ENCODE measurements at places on chromosomes 2 and 18. TPM values are rescaled to one million over a fixed set of nuclear protein-coding genes. Genes with fewer than 3 reads are reported as not detected.
A peak's percentile ranks its signal among the peaks of the same experiment; 100 is the strongest.

GRCh38 chr18:10437837-10438236 lies 16.6 kb upstream of the APCDD1 start:
- DNase-seq = no peak

DNA sequence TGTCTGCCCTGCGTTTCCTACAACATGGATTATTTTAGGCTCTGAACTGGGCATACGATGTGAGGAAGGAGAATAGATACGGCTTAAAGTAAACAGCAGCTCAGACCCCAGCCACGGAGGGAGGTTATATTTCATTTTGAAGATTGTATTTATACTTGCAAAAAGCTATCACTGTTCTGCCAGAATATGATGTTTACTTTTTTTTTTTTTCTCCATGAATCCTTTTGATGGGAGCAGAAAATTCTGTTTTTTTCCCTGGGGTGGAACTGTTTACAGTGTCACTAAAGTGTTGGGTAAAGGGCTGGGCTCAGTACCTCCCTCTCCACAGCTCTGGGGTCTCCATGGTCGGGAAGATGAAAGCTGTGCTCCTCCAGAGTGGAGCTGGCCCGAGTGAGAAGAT lies 13.1 kb downstream of the PCARE start:
- DNase-seq = no peak

HOXD12 gene
- not detected for total RNA-seq

DNA sequence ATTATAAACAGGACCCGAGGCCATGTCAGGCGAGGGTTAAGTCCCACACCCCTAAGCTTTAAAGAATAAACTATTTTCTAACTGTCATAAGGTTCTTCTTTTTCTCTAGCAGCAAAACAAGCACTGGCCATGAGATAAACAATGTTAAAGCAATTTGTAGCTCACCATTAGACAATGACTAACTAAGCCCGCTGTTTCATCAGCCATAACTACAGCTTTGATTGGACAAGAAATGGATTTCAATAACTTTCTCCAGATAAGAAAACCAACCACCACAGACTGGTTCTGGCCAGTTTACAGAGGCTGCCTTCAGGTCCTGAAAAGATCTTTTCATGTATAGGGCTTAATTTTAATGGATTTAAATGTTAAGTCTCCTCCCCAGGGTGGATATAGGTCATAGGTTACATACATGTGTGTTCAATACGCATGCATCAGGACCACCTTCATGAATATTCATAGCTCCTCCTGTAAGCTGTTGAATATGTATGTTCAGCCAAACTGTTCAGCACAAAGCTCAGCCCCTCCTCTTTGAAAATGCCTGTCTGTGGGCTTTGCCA lies 108.7 kb upstream of the RAB6C start:
- no peak for DNase-seq

DNA sequence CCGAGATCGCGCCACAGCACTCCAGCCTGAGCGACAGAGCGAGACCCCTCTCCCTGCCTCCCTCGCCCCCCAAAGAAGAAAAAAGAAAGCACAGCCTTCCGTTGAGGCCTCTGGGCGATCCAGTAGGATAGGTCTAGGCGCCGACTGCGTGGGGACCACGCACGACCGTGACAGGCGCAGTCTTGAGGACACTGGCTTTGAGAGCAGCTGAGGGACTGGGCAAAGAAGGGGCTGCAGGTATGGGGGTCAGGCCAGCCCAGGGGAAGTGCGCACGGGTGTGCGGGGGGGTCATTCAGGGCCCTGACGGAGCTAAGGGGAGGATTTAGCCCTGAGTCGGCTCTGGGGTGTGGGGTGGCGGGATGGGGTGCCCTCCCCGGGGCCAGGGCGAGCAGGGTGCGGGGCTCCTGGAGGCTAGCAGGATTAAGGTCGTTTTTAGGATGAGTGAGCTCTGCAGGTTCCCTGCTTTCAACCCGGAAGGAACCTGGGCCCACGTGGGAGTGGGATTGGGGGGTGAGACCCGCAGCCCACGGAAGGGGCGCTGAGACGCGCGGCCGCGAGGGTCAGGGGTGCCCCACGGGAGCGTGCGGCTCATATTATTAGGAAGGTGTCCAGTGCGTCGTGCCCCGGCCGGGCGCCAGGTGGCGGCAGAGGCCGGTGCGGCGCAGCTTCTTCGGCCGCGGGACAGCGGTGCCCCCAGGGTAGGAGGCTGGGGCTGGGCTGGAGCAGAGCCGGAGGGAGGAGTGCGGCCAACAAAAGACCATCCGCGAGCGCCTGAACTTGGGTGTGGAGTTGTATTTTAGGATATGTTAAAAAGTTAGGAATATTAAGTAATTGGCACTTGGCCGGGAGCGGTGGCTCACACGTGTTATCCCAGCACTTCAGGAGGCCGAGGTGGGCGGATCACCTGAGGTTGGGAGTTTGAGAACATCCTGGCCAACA lies 20.5 kb upstream of the ZNF236 start:
- DNase-seq = peak; percentile 54

- DNase-seq = peak; percentile 4
Observed at GRCh38 chr2:34104601-34105000, 505.5 kb upstream of the FAM98A start.

HOXD10 gene
- 0.09 TPM for total RNA-seq

DNA sequence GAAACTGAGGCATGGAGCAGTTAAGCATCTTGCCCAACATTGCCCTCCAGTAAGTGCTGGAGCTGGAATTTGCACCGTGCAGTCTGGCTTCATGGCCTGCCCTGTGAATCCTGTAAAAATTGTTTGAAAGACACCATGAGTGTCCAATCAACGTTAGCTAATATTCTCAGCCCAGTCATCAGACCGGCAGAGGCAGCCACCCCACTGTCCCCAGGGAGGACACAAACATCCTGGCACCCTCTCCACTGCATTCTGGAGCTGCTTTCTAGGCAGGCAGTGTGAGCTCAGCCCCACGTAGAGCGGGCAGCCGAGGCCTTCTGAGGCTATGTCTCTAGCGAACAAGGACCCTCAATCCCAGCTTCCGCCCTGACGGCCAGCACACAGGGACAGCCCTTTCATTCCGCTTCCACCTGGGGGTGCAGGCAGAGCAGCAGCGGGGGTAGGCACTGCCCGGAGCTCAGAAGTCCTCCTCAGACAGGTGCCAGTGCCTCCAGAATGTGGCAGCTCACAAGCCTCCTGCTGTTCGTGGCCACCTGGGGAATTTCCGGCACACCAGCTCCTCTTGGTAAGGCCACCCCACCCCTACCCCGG lies 1.3 kb downstream of the PROC start:
- no peak for DNase-seq

GRCh38 chr2:197847651-197848401 lies 43.4 kb downstream of the PLCL1 start:
- DNase-seq = peak; percentile 65

DNA sequence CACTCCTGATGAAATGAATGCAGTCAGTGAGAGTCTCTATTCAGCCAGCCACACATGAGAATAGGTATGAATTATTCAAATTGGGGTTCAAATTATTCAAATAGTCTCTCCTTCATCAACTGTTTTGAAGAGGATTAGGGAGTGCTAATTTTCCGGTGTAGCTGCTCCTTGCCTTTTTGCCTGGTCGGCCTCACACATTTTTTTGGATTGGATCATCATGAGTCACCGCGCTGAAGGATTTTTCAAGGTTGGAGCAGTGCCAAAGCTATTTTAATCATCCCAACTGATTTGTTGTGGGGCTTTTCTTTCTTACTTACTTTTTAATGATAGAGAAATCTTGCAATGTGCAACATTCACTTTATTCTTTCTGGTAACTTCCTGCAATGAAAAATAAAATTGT lies 2.4 kb upstream of the DTNA start:
- DNase-seq = peak; percentile 96

- peak; percentile 83 for DNase-seq
Observed at GRCh38 chr2:72413716-72414115, 266.1 kb upstream of the CYP26B1 start.

MAP3K19 gene
- total RNA-seq = not detected

DYNAP gene
- total RNA-seq = not detected

GRCh38 chr2:67752199-67752598 lies 310.6 kb downstream of the C1D start:
- DNase-seq = no peak

GRCh38 chr2:230913406-230914143 lies 11.5 kb downstream of the GPR55 start:
- peak; percentile 60 for DNase-seq

GRCh38 chr18:24488824-24489493 lies 28.5 kb downstream of the HRH4 start:
- peak; percentile 71 for DNase-seq

- DNase-seq = no peak
Observed at GRCh38 chr2:20592106-20593071, 58.5 kb downstream of the HS1BP3 start.

- DNase-seq = no peak
Observed at GRCh38 chr2:236631856-236632291, 62.2 kb downstream of the ACKR3 start.

IL1F10 gene
- total RNA-seq = not detected

GRCh38 chr2:226151157-226151556 lies 648.5 kb downstream of the IRS1 start:
- no peak for DNase-seq

GRCh38 chr2:217714287-217714751 lies 288.5 kb downstream of the TNS1 start:
- DNase-seq = peak; percentile 87

GRCh38 chr2:230891509-230891908 lies 26.8 kb downstream of the ITM2C start:
- DNase-seq = no peak

GRCh38 chr2:231887756-231888155 lies 38.4 kb downstream of the NPPC start:
- no peak for DNase-seq

IMPA2 gene
- 23.6 TPM for total RNA-seq

DNA sequence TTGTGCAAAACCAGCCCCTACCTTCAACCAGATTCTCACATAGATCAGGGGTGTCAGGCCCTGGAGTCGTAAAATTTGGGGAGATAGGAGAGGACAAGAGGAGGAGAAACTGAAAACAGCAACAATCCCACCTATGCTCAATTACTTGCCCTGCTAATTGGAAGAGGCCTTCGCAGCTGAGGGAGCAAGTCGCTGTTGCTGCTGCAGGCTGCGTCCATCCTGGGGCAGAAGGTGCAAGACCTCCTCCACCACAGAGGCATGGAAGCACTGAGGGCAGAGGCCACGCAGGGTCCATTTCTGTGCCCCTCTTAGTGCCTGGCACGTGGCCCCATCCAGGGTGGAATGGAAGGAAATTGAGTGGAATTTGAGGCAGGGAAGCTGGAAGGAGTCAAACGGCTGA lies 36.5 kb downstream of the CNGA3 start:
- DNase-seq = no peak

DNA sequence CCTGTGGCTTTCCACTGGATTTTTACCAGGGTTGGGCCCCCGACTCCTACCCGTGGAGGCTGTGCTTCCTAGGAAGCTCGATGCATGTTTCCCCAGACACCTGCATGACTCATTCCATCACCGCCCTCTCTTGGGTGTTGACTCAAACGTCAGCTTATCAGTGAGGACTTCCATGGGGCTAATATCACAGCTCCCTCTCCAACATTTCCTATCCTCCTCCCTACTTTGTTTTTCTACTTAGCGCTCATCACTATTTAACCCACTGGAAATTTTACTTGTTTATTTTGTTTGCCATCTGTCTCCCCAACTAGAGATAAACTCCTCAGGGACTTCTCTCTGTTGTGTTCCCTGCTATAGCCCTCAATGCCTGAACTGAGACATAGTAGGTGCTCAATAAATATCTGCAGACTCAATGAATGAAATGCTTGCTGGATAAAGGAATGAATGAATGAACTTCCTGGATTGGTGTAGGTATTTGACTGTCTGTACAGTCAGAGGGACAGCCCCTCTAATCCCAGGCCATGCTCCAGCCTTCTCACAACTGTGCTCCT lies 89.7 kb upstream of the MSH2 start:
- no peak for DNase-seq

DNA sequence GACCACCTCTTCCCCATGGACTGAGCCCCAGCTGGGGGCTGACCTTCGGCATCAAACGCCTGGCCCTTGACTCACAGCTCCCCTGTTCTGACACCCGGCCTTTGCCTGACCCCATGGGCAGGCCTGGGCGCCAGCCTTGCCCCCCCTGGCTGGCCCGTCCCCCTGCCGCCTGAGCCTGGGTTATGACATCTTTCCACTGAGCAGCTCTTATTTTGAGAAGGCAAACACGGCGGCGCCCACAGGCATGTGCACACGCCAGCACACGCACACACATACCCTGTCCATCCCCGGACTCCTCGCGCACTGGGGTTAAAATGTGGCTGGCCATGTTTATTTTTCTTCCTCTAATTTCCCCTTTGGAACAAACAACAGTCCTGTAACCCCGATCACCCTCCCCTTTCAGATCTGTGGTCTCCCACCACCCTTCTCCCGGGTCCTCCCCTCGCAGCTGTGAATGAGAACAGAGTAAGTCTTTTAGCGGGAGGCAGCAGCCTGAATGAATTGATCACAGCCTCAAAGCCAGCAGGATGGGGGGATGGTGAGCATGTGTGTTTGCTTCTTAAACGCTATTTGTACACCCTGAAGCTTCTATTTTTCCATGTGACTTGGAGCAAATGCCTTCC lies 11.8 kb upstream of the ATOH8 start:
- DNase-seq = no peak

- no peak for DNase-seq
Observed at GRCh38 chr2:200317975-200318374, 11.5 kb downstream of the SPATS2L start.

KANSL3 gene
- total RNA-seq = 32.2 TPM

GRCh38 chr2:53182601-53183000 lies 585.0 kb upstream of the CHAC2 start:
- DNase-seq = no peak

CD28 gene
- total RNA-seq = 3.9 TPM

SCN9A gene
- total RNA-seq = 5.2 TPM

MC5R gene
- 2.9 TPM for total RNA-seq

GRCh38 chr2:75595541-75596395 lies 35.0 kb upstream of the EVA1A start:
- peak; percentile 13 for DNase-seq

DNA sequence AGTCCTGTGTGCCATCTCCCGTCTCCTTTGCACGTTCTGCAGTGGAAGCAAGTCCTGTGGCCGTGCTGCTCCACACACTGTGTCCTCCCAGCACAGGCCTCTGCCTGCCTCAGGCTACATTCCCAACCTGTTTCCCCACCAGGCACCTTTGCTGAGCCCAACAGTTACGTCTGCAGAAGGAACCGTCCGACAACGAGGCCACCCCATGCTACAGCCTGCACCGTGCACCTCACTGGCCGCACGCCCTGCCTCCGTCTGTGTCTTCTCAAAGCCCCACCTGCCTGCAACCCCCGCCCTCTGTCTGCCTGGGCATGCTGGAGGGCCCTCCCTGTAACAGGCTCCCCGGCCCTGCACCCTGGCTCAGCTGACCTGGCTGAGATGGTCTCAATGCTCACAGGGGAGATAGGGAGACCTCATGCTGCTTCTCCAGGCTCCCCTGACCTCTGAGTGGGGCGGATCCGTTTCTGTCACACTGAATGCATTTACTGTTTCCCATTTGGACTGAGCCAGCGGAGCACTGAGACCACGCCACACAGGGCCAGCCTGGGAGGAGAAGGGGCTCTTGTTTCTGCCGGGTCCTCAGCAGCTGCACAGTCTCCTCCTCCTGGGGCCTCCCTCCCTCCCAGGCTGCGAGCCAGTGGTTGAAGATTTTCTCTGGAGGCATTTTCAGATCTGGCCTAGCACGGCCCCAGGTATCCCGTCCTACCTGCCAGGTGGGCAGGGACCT lies 109.1 kb upstream of the OTOS start:
- DNase-seq = peak; percentile 71

GCC2 gene
- 18.3 TPM for total RNA-seq

All from muscle of leg (tissue), 16 donors.